NCI-H460 (cell line): ENCODE measurements at places on chromosomes 7 and 10.
A peak's percentile ranks its signal among the peaks of the same experiment; 100 is the strongest.

GRCh38 chr10:122492006-122492405 is 30.7 kb downstream of the HTRA1 start:
- DNase-seq: no peak

- DNase-seq: no peak
These were observed 158.2 kb downstream of the CELF2 start for GRCh38 chr10:11175823-11176243.

- DNase-seq: no peak
These were observed 64.0 kb downstream of the NEURL1 start for GRCh38 chr10:103557455-103557854.

GRCh38 chr10:79223091-79224048 is 123.9 kb upstream of the PPIF start:
- DNase-seq: no peak

DNA sequence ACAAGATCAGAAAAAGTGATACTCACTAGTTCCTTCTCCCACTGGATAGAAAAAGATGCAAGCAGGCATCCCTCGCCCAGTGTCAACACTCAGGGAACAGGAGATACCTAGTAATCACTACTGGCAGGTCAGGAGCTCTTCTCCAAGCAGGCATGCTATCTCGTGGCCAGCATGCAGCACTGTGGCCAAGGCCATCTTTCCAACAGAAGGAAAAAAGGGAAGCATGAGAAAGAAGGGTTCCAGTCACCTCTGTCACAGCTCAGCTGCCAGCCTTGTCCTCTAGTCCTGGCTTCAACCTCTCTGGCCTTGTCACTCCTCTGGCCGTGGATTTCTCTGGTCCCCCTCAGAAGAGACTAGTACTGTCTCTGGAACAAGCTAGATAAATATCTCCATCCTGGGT is 45.3 kb downstream of the DLG5 start:
- no peak for DNase-seq

- no peak for DNase-seq
These were observed 678 bp upstream of the TMEM106B start for GRCh38 chr7:12210179-12211053.

GRCh38 chr7:130662426-130662825 is 6.1 kb downstream of the COPG2 start:
- DNase-seq: no peak

DNA sequence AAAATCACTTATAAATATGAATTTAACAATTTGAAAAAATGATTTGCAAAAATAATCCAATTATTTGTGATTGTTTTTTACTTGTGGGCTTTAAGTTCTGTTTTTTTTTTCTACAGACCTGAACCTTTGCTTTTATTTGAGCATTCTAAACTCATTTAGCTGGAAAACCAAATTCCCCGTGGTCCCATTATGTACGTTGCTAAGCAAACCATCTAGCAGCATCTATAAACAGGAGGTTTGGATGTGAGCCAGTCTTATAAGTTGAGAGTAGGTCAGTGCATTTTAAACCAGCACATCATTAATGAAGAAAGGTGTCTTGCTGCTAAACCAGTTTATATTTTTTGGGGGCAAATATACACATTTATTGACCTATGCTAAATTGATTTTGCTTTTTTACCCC is 77.3 kb downstream of the LRRN3 start:
- DNase-seq: no peak

DNA sequence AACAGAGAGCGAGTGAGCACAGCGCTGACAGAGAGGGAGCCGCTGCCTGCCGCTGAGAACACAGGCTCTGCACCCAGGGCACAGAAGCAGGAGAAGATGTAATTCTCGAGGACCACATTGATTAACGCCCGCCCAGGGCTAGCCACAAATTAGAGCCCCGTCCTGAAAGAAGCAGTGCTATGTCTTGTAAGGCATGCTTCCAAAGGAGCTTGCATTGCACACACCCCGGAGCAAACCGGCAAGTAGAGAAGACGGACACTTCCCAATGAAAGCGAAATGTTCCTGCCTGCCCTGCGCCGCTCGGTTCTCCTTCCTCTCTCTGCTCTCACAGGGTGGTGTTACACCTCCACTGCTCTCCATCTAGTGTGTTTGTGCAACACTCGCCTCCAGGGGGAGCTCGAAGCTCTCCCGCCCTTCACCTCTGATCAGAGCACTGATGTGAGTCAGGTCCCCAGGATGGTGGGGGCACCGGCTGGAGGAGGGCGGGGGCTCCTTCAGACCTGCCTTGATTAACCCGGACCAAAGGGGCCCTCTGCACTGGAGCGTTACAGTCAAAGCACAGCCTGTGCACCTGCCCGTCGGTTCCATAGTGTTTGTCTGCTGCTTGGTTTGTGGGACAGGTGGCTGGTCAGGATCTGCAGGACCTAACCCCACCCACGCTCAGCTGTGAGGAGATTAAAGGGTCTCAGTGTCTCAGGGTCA is 316.5 kb downstream of the ADARB2 start:
- DNase-seq: peak; percentile 41

DNA sequence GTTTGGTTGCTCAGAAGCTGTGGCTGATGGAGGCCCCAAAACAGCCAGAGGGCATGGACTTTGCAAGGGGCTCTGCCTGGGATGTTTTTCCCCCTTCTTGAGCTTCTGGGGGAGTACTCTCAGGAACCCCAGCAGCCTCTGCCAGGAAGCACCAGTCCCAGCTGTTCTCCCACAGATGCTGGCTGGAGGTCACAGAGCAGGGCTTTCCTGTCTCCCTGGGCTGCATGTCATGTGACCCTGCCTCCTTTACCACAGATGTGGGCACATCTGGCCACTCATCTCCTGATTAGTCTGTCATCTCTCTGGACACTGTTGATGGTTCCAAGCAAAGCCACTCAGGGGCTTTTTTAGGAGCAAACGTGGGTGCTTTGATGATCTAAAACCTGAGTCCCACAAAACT is 136.7 kb downstream of the NEURL1 start:
- DNase-seq: no peak

DNA sequence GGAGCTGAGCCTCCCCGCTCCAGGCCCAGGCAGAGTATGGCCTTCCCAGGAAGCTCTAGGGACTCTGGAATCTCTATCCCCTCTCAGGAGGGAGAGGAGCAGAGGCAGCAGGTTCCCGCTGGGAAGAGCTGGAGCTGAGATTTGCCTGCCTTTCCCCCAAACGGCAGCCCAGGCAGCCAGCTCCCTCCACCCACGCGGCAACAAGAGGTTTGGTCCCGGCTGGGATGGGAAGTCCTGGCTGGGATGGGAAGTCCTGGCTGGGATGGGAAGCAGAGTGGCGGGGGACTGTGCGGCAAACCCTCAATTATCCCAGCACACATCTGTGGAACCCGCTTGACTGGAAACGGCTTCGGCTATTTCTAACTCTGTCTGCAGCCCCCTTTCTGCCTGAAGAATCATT is 223.0 kb downstream of the ELFN1 start:
- no peak for DNase-seq

- DNase-seq: no peak
These were observed 424.8 kb downstream of the MDFIC start for GRCh38 chr7:115346685-115347084.

DNA sequence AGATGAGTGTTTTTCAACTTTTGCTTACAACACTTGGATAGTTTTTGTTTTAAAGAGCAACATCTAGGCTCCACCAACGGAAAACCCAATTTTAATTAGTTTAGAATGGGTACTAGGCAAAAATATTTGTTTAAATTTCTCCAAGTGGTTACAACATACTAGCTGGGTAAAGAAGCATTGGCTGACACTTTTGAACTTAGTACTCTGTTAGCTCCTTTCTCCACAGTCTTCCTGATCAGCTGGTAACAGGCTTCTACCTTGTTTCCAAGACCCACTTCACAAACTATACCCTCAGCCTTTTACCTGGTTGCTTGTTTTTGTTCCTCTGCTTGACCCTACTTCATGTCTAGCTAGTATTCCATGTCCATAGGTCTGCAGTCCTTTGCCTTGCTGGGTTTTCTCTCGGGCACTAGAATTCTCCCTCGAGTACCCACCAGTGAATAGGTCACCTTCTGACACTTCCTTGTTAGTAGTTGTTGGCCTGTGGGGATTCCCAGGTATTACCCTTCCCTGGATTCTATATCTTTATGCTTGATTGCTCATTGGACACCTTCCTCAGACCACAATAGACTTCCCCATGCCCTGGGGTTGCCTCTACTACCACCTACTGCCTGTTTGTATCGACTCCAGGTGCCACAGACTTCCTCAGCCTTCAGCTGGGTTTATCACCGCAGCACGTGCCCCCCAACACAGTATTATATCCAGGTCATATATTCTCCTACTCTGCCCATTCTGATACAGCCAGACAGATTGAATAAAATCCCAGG is 42.0 kb downstream of the PRPS1L1 start:
- DNase-seq: no peak

DNA sequence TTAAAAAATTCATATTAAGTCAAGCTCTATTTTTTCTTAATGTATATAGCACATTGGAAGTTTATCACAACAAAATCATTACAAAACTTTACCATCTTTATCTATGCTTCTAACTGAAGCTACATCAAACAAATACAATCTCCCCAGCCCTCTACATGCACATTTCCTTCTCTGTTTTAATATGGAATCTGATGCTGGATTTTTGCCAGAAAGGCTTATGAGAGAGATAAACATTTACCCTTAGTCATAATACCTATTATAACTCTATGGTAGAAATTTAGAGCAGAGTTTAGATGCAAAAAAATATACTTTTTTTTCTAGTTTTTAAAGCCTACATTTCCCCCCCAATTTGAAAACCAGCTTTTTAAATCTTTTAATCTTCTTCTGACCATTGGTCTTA is 1198.6 kb downstream of the GATA3 start:
- DNase-seq: no peak

- no peak for DNase-seq
These were observed 7.6 kb downstream of the IQCE start for GRCh38 chr7:2566348-2566889.

DNA sequence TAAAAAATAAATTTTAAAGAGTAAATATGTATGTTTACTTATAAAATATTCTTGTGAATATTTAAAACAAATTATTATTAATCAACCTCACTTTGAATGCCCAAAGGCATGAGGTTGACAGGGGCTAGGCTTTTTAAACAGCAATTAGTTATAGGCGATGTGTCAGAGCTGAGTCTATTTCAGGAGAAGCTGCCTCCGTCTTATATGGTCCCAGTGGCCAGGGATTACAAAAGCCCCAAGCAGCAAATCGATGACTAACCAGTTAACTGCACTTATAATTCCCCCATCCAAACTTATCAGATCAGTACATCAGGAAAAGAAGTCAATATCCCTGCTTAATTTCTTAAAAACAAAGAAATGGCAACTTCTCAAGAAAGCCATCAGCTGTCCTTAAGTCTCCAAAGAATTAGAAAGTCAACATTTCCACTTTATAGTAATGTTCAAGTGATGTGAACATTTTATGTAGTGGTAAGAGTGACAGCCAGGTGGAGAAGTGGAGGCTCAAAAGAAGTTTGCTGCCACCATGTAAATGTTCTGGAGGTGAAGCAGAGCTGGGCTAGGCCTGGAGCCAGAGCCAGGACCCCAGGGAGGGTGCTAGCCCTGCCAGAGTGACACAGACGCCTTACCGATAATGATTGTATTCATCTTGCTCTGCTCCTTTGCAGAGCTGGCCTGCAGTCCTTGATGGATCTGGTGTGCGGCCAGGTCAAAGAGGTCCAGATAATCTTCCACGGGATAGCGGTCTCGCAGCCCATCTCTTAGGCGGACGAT is 51.5 kb downstream of the CHST15 start:
- no peak for DNase-seq

DNA sequence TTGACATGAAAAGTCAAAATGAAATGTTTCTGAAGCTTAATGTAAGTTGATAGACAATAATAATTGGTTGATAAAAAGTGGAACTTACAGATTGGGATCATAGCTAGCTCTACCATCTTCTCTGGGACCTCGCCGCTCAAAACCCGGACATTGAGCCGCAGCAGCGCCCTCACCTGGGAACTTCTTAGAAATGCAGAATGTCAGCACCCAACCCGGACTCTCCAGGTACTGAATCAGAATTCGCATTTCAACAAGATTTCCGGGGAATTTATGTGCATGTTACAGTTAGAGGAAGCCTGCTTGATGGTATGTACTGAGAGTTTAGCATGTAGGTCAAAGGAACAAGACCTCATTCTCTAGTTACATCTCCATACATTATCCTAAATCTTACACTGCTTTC is 36.7 kb upstream of the ABLIM1 start:
- DNase-seq: peak; percentile 50

- no peak for DNase-seq
These were observed 39.8 kb downstream of the MET start for GRCh38 chr7:116711790-116712189.

DNA sequence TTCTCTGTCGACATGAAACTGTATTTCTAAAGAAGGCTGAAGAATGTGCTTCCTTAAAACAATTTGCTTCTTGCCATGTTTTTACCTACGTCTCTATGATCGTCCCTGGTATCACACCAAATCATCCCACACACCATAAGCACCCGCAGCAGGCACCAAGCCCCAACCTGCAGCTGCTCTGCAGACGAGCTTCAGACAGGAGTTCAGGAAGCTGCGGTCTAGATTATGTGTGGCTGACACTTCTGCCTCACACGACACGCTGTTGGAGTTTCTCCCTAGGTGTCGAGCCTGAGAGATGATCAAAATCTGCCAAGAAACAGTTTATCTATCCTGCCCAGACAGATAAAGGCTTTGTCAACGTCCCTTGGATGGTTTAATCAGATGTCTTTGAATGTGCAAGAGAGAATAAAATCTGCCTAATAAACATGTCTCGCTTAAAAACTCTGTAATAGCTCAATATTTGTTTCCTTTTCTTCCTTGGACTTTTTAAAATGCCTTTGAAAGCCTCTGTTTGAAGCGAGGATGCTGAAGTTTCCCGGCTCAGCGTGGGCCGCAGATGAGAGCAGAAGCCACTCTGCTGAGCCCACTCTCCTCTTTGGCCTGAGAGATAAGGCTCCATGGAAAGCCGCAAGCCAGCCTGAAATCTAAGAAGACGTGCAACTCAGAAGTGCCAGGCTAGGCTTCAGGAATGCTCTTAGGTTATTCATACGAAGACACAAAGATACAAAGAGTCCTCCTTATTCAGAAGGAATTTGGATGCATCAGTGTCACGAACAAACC is 158.3 kb upstream of the PFKP start:
- DNase-seq: no peak

DNA sequence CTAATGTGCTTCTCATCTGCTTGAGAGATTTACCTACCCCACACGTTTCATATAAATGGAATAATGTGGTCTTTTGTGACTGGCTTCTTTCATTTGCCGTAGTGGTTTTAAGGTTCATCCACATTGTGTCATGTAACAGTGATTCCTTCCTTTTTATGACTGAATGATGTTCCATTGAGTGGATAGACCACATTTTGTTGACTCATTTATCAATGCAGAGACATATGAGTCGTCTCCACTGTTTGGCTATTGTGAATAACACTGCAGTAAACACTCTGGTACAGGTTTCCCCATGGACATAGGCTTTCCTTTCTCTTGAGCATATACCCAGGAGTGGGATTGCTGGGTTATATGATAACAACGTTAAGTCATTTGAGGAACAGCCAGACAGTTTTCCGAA is 2.0 kb upstream of the AOC1 start:
- DNase-seq: no peak
